ENCODE measurements at places on chromosomes 12 and 14.

GRCh38 chr12:52223406-52224039, 9.5 kb upstream of the KRT7 start:
- no peak for DNase-seq

DNA sequence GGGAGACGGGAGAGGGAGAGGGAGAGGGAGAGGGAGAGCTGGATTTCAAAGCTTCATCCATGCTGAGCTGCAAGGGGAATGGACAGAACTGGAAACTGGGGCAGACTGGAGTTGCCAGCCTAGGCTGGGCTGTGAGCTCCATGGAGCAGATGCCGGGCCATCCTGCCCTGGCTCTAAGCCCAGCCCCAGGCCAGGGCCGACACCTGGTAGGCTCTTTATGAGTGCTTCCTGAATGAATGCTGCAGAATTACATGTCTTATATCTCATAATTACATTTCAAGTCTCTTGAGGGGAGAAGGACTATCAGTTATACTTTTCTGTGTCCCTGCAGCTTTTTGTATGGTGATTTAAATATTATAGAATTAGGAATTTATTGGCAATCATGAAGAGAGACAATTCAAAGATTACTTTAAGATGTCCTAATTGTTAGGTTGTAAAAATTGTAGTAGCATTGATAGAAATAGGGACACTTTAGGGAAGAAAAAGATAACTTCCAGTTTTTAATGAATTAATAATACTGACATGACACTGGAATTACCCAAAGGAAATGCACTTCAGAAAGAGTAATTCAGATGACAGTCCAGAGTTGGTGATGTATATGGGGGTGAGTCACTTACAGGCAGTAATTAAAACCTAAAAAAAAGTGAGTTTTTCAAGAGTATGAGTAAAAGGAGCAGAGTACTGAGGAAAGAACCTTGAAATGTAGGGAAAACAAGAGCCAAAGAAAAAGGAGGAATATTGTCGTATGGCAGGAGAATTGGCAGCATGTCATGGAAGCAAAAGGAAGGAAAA, 29.0 kb downstream of the SCYL2 start:
- no peak for DNase-seq

- DNase-seq = no peak
Measured at GRCh38 chr12:42921741-42922504, 332.4 kb upstream of the PRICKLE1 start.

DNA sequence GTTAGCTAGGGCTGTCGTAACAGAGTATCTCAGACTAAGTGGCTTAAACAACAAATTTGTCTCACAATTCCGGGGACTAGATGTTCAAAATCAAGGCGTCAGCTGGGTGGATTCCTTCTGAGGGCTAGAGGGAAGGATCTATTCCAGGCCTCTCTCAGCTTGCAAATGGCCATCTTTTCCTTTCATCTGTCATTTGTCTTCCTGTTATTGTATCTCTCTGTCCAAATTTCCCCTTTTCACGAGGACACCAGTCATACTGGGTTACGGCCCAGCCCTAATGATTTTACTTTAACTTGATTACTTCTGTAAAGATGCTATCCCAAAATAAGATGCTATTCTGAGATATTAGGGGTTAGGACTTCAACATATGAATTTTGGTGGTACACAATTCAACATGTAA, 119.0 kb upstream of the CPSF6 start:
- no peak for DNase-seq

- no peak for DNase-seq
Measured at GRCh38 chr14:104908303-104908702, 16.4 kb upstream of the PLD4 start.

- DNase-seq = no peak
Measured at GRCh38 chr14:68042586-68043210, 223.1 kb downstream of the RAD51B start.

GRCh38 chr14:66638689-66639088, 130.7 kb downstream of the GPHN start:
- DNase-seq = no peak

DNA sequence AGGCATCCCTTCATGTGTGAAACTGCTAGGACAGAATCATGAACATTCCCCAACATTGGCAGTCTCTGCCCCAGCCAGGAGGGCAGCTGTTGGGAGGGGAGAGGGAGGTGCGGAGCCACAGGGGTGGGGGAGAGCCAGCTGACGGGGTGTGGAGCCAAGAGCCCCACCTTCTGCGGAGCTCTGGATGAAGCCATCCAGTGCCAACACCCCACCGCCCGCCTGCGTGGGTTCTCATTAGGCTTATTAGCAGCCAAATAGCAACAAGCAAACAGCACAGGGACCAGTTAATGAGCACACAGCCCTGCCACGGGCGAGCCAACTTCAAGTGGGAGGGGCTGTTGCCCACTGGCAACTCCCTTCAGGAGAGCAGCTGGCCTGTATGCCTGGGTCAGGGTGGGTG, 12.1 kb downstream of the LTBP2 start:
- DNase-seq = no peak

DNA sequence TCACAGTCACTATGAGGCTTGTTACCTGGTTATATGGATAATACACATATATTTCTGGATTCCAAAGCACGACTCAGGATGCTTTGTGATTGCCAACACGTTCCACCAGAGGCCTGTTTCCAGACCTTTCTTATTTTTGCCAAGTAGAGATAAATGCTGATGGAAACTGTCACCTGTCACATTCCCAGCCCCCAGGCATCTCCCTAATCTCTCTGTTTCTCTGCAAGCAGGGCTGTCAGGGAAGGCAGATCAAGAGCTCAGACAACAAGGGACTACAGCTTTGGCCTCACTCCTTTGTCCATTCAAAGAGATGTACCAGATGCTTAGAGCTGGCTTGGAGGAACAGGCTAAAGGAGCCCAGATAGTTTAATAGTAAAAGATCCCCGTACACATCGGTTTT, 21.8 kb upstream of the DDHD1 start:
- no peak for DNase-seq

DNA sequence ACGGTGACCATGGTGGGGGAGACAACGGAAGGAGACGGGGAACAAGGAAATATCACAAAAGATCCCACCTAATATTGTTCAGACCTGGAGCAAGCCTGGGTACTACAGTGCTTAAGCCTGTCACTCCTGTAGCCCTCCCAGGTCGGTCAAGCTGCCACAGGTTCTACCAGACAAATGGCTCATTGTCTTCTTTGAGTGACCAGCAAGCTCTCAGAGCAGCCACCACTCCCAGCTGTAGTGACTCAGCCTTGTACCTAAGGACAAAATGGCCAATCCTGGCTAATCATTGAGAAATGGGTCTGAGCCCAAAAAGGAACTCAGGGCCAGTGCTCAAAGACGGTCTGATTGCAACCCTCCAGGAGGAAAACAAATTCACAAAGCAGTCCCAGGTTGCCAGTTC, 238.4 kb upstream of the NOS1 start:
- no peak for DNase-seq

Data from hematopoietic multipotent progenitor cell (in vitro differentiated cells).